Activated T-helper 1 cell treated with anti-CD3 and anti-CD28 coated beads, Interleukin-12 subunit alpha, Interleukin-12 subunit beta, Interleukin-2, Interleukin-4 antibody, amounts not matched to agents 30 ng/mL and 10 ng/mL and 1 ng/mL, durations not matched to agents 14 hours and 24 hours and 36 hours (primary cell): ENCODE measurements at places on chromosomes 6 and 20.
A peak's percentile ranks its signal among the peaks of the same experiment; 100 is the strongest.

- no peak overlapping the region for H3K27ac ChIP-seq
- H3K4me1 ChIP-seq, result peaks cover 10% of the 10 kb centered on the region
- no peak overlapping the region for H3K4me3 ChIP-seq
These were observed 84.1 kb downstream of the SLC23A2 start for GRCh38 chr20:4916971-4917881.

- DNase-seq, result no peak
- peaks cover 5% of the 10 kb centered on the region for H3K4me1 ChIP-seq
- no peaks in the 10 kb centered on the region for H3K36me3 ChIP-seq
- H3K4me3 ChIP-seq, result no peak overlapping the region
- H3K27ac ChIP-seq, result no peak overlapping the region
- peaks cover 13% of the 10 kb centered on the region for H3K27me3 ChIP-seq
These were observed 40.0 kb upstream of the CD2AP start for GRCh38 chr6:47437592-47437991.

GRCh38 chr6:166541876-166542579 lies 44.5 kb downstream of the RAMACL start:
- H3K4me3 ChIP-seq, result peak overlapping the region; percentile 72
- H3K27ac ChIP-seq, result peak overlapping the region; percentile 86
- H3K36me3 ChIP-seq, result no peaks in the 10 kb centered on the region
- H3K27me3 ChIP-seq, result peaks cover 2% of the 10 kb centered on the region

- H3K4me1 ChIP-seq, result peaks cover 75% of the 10 kb centered on the region
- H3K27me3 ChIP-seq, result no peaks in the 10 kb centered on the region
- peak overlapping the region; percentile 92 for H3K4me3 ChIP-seq
- peak overlapping the region; percentile 89 for H3K27ac ChIP-seq
- peaks cover 10% of the 10 kb centered on the region for H3K36me3 ChIP-seq
These were observed 671 bp downstream of the E2F1 start for GRCh38 chr20:33685328-33686099.

- no peaks in the 10 kb centered on the region for H3K4me1 ChIP-seq
- peaks cover 12% of the 10 kb centered on the region for H3K36me3 ChIP-seq
- no peak for DNase-seq
- H3K27ac ChIP-seq, result no peak overlapping the region
- no peak overlapping the region for H3K4me3 ChIP-seq
These were observed 76.4 kb downstream of the SSR1 start for GRCh38 chr6:7236306-7237209.

DNA sequence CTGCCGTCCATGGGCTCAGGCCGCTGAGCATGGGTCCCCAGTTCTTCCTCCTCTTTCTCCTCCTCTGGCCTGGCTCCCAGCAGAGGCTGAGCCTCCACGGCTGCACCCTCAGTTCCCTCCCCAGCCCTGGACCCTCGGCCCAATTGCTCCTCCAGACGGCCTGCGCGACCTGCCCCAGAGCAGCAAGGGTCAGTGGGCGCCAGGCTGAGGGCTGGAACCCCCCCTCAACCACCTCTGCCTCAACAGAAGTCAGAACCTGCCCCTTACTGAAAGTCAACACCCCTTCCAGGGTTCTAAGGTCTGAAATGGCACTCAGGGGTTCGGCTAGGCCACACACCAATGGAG lies 15.9 kb upstream of the SPAG4 start:
- no peaks in the 10 kb centered on the region for H3K4me1 ChIP-seq
- DNase-seq, result no peak
- H3K36me3 ChIP-seq, result no peaks in the 10 kb centered on the region
- no peak overlapping the region for H3K27ac ChIP-seq
- no peak overlapping the region for H3K4me3 ChIP-seq

- H3K27me3 ChIP-seq, result peaks cover 12% of the 10 kb centered on the region
- H3K4me3 ChIP-seq, result no peak overlapping the region
- no peak for DNase-seq
- peaks cover 5% of the 10 kb centered on the region for H3K4me1 ChIP-seq
These were observed 295.7 kb downstream of the CDC5L start for GRCh38 chr6:44682987-44683779.

- no peaks in the 10 kb centered on the region for H3K27me3 ChIP-seq
- no peak overlapping the region for H3K27ac ChIP-seq
- H3K4me3 ChIP-seq, result no peak overlapping the region
- peaks cover 27% of the 10 kb centered on the region for H3K36me3 ChIP-seq
- no peak for DNase-seq
These were observed 2.5 kb upstream of the OGFR start for GRCh38 chr20:62802026-62802712.

DNA sequence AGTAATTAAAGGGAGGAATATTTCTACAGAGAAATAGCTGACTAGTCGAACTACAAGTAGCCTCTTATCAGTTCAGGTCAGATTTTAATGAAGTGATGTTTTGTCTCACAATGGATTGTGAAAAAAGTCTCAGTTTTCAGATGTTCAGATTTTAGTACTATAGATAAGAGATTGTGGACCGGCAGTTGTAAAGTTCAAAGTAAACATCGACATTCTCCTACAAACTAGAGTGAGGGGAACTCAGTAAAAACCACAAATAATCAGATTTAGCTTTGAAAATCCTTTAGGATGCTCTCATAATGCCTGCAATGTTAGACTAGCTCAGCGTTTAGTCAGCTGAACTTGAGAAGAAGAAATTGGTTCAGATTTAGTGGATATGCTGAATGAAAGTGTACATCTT lies 39.9 kb downstream of the RCAN2 start:
- no peak overlapping the region for H3K27ac ChIP-seq
- H3K4me3 ChIP-seq, result no peak overlapping the region
- no peaks in the 10 kb centered on the region for H3K4me1 ChIP-seq
- DNase-seq, result no peak

GRCh38 chr6:69914015-69914485 lies 47.7 kb downstream of the COL19A1 start:
- H3K27me3 ChIP-seq, result peaks cover 1% of the 10 kb centered on the region
- no peak overlapping the region for H3K27ac ChIP-seq
- no peaks in the 10 kb centered on the region for H3K36me3 ChIP-seq
- H3K4me3 ChIP-seq, result no peak overlapping the region

DNA sequence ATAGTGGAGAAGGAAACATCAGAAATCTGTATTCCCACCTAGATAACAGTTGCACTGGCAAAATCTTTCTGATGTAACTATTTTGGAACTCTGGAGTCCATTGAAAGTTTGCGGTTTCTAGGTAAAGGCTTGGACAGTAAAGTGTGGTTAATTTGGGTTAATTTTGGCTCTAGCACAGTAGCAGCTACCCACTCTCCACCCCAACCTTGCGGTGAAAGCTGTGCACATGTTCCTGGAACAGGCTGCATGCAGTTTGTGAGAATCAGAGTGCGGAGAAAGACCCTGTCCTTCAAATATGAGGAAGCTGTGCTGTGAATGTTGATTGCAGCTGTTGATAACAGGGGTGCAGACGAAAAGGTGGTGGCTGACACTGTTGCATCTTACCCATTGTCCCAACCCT lies 38.4 kb downstream of the SMOC2 start:
- H3K4me3 ChIP-seq, result no peak overlapping the region
- H3K27me3 ChIP-seq, result peaks cover 3% of the 10 kb centered on the region
- H3K27ac ChIP-seq, result no peak overlapping the region
- no peaks in the 10 kb centered on the region for H3K36me3 ChIP-seq
- no peaks in the 10 kb centered on the region for H3K4me1 ChIP-seq

DNA sequence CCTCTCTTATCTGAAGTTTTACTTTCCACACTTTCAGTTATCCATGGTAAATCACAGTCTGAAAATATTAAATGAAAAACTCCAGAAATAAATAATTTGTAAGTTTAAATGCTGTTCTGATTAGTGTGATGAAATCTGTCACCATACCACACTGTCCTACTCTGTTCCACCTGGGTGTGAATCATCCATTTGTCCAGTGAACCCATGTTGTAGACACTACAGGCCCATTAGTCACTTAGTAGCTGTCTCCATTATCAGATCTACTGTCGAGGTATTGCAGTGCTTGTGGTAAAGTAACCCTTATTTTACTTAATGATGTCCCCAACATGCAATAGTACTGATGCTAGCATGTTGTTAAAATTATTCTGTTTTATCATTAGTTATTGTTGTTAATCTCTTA lies 29.2 kb upstream of the MMS22L start:
- no peaks in the 10 kb centered on the region for H3K36me3 ChIP-seq
- H3K27me3 ChIP-seq, result peaks cover 2% of the 10 kb centered on the region
- no peak overlapping the region for H3K4me3 ChIP-seq
- no peak overlapping the region for H3K27ac ChIP-seq

GRCh38 chr6:28446818-28447511 lies 3.7 kb upstream of the ZSCAN23 start:
- peaks cover 26% of the 10 kb centered on the region for H3K27me3 ChIP-seq
- peak overlapping the region; percentile 78 for H3K4me3 ChIP-seq

- H3K27me3 ChIP-seq, result peaks cover 5% of the 10 kb centered on the region
- no peak for DNase-seq
- no peaks in the 10 kb centered on the region for H3K4me1 ChIP-seq
- H3K4me3 ChIP-seq, result no peak overlapping the region
These were observed 251.2 kb upstream of the PMEPA1 start for GRCh38 chr20:57960803-57961575.

- DNase-seq, result no peak
- H3K4me1 ChIP-seq, result no peaks in the 10 kb centered on the region
- H3K4me3 ChIP-seq, result no peak overlapping the region
- no peaks in the 10 kb centered on the region for H3K27me3 ChIP-seq
- H3K27ac ChIP-seq, result no peak overlapping the region
These were observed 98.9 kb downstream of the PAK5 start for GRCh38 chr20:9739991-9740390.

- no peak for DNase-seq
- H3K4me1 ChIP-seq, result peaks cover 23% of the 10 kb centered on the region
- peak overlapping the region; percentile 82 for H3K4me3 ChIP-seq
- H3K36me3 ChIP-seq, result no peaks in the 10 kb centered on the region
These were observed 858 bp upstream of the PTPRK start for GRCh38 chr6:128521282-128521632.

DNA sequence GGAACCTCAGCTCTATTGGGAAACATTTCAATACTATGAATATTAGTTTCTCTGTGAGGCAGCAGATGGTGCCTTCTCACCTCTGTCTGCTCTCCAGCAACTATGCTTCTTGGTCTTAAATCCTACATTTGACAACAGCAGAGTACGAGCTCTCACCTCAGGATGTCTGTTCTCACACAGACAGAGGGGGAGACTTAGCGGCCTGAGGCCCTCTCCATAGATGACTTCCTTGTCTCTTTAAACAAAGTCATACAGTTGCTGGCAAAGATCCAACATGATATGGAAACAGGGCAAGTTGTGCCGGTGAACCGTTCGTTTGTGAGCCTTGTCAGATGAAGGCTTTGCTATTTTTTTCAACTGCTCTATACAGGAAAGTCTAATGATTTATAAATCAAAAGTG lies 43.7 kb upstream of the GABRR1 start:
- H3K36me3 ChIP-seq, result no peaks in the 10 kb centered on the region
- no peak overlapping the region for H3K4me3 ChIP-seq
- H3K27ac ChIP-seq, result no peak overlapping the region
- no peaks in the 10 kb centered on the region for H3K4me1 ChIP-seq
- H3K27me3 ChIP-seq, result peaks cover 6% of the 10 kb centered on the region
- no peak for DNase-seq

GRCh38 chr6:53822401-53823125 lies 27.8 kb downstream of the LRRC1 start:
- no peaks in the 10 kb centered on the region for H3K4me1 ChIP-seq
- H3K4me3 ChIP-seq, result no peak overlapping the region
- no peaks in the 10 kb centered on the region for H3K36me3 ChIP-seq
- DNase-seq, result no peak
- no peak overlapping the region for H3K27ac ChIP-seq

- H3K27me3 ChIP-seq, result peaks cover 3% of the 10 kb centered on the region
- no peak overlapping the region for H3K27ac ChIP-seq
These were observed 347.3 kb downstream of the NRN1 start for GRCh38 chr6:5659467-5659866.

DNA sequence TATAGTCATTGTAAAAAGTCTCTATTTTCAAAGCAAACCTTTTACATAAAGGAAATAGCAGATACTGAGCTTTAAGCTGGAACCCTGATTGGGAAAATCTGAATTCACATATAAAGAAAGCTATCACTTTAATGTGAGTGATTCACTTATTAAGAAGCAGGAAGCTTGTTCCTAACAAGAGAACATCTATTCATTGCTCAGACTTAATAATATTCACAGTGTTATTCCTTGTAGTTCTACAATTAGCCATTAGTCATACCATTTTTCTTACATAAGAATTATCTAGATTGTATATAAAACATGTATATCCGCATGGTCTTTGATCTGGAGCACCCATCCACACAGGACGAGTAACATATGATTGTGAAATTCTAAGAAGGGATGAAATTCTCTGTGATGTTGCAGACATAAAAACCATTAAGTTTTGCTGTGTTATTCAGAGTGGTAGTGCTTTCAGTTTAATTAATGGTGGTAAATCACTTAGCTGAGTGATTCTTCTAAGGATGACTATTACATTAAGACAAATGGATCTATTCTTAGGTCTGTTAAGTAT lies 71.1 kb upstream of the FOXQ1 start:
- DNase-seq, result no peak
- no peaks in the 10 kb centered on the region for H3K27me3 ChIP-seq
- H3K27ac ChIP-seq, result no peak overlapping the region
- no peaks in the 10 kb centered on the region for H3K36me3 ChIP-seq

- no peaks in the 10 kb centered on the region for H3K4me1 ChIP-seq
- no peaks in the 10 kb centered on the region for H3K27me3 ChIP-seq
- H3K4me3 ChIP-seq, result no peak overlapping the region
These were observed 1261.9 kb upstream of the CITED2 start for GRCh38 chr6:140636271-140636907.

DNA sequence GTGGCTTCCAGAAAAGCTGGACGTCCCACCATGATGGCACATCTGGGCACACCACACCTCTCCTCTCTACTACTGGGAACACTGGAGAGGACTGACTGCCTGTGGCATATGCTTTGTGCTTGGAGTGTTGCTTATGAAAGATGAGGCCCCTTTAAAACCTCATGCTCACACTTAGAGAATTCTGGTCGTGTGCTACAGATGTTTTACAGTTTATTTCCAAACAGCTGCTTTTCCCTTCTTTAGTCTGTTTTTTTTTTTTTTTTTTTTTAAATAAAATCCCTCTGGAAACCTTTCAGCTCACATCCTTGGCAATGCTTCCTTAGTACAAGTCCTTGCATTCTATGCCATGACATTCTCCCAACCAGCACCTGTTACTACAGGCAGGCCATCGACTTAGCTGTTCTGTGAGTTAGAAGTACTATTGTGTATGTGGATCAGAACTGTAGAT lies 60.3 kb downstream of the BMP6 start:
- H3K4me3 ChIP-seq, result no peak overlapping the region
- no peak overlapping the region for H3K27ac ChIP-seq
- no peak for DNase-seq
- H3K4me1 ChIP-seq, result no peaks in the 10 kb centered on the region
- no peaks in the 10 kb centered on the region for H3K36me3 ChIP-seq
- H3K27me3 ChIP-seq, result no peaks in the 10 kb centered on the region

DNA sequence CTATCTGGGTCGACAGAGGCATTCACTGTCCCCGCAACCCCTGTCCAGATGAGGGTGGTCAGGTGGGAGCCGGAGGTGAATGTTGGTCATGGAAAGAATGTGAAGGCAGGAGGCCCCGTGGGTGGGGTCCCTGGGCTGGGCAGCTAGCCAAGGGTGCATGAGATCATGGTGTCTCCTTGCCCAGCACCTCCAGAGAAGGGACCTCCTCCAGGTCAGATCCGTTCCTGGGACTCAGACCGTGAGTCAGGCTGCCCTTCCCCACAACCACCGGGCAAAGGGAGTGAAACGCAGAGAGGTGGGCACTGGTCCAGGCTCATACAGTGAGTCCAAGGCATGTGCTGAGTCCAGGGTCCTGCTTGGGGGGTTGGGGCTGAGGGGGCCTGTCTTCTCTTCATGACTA lies 3.5 kb downstream of the FOXS1 start:
- no peaks in the 10 kb centered on the region for H3K4me1 ChIP-seq
- no peak overlapping the region for H3K27ac ChIP-seq
- no peak overlapping the region for H3K4me3 ChIP-seq
- peaks cover 3% of the 10 kb centered on the region for H3K27me3 ChIP-seq
- H3K36me3 ChIP-seq, result no peaks in the 10 kb centered on the region

GRCh38 chr6:161626132-161626676 lies 352.3 kb upstream of the AGPAT4 start:
- H3K36me3 ChIP-seq, result no peaks in the 10 kb centered on the region
- H3K4me3 ChIP-seq, result no peak overlapping the region
- DNase-seq, result no peak
